Stimulated activated CD8-positive, alpha-beta memory T cell treated with anti-CD3 and anti-CD28 coated beads, Interleukin-4, amount 100 ng/mL, for 1 hour (primary cell): ENCODE measurements at places on chromosomes 7 and 10.

DNA sequence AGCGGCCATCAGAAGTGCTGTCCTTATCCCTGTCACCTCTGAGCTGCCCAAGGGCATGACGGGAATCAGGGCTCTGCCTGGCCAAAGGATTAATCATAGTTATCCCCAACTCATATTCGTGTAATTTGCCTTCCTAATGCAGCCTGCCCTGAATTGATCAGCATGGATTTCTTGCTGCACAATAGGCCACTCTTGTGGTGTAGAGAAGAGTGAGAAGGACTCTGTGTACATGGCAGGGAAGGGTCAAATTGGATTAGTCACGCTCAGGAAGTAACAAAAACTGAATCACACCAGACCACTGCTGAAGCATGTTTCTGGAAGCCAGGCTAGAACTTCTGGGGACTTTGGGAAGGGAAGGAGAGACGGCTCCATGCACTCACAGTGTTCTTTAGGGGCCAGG lies 227.0 kb downstream of the BUB3 start:
- DNase-seq, result no peak

DNA sequence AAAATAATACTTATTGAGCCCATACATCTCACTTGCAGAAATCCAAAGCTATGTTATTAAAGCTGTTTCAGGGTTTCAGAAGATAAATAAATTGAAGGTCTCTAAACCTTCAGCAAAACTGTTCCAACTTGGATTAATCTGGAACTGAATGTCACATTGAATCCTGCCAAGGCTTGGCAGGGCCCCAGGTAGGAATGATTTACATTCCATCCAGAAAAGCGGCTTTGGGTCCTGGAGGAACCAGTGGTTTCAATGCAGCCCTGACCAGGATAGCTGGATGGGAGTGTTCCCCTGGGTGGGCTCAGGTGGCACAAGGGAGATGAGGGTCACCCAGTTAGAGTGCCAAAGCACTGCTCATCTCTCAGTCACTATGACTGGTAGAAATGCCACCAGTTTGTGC lies 37.0 kb upstream of the TMEM72 start:
- no peak for DNase-seq

- DNase-seq, result no peak
Measured at GRCh38 chr7:13821152-13821787, 168.2 kb downstream of the ETV1 start.

DNA sequence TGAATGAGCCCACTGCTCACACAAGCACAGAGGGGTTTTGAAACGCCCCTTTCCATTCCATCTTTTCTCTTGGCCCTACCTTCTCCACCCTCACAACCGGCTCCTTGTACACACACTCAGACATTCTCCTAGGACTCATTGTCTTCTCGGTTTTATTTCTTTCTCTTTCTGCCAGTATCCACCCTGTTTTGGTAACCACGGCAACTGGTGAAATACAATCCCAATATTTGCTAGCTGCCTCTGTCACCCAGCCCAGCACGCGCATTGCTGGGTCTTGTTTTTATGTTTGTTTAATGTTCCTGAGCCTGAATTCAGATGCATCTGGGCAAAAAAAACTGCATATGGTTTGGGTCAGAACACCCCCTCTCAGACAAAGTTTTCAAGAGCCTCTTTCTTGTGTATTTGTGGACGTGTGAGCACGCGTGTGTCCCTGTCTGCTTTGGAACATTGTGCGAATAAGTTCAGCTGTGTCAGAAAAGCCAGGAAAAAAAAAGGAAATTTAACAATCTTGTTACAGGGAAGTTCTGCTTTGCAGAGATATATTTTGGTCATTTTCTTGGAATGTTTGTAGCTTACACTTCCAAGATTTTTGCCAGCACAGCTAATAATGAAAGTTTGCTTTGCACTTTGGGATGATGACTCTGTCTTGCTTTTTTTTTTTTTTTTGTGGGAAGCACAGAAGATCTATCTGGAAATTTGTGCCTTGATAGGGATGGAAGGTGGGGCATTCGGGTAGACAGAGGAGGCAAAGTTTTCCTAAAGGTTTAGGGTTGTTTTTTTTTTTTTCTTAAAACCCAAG lies 225.9 kb downstream of the TRIL start:
- no peak for DNase-seq

DNA sequence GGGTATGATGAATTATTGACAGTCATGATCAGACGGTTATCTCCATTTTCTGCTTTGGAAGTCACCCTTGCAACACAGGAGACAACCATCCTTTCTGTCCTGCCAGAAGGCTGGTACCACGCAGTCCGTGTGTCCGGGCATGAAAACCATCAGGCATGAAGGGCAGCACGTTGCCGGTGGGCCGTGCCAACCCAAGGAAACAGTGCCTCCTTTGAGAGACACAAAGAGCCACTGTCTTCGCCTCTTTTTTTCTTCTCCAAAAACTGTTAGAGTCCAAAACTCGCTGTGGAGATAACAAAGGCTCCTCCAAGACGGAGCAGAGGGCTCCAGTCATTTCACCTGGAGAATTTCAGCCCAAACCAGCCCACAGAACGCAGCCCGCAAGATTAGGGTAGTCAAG lies 60.4 kb upstream of the ARHGAP21 start:
- DNase-seq, result no peak
